Ovary (tissue), 10 donors: ENCODE measurements at places on chromosomes 1 and 21.

DNA sequence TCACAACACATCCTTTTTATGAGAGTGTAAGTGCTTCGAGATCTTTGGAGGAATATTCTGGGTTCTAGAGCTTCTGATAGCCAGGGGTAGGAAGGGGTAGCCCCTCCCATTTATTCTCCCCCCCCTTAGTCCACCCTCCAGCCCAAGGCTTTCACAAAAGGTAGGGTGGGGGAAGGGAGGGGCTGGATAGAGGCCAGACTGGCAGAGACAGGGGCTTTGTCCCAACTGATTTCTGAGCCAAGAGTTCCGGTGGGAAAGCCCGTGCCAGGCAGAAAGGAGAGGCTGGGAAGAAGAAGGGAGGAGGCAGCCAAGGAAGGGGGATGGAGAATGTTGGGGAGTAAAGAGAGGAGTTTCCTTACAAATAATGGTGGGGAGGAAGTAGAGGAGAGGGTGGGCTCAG lies 3.1 kb downstream of the BCAN start:
- DNase-seq: no peak

GRCh38 chr1:192512426-192513162 lies 63.0 kb upstream of the RGS1 start:
- DNase-seq: no peak

DNA sequence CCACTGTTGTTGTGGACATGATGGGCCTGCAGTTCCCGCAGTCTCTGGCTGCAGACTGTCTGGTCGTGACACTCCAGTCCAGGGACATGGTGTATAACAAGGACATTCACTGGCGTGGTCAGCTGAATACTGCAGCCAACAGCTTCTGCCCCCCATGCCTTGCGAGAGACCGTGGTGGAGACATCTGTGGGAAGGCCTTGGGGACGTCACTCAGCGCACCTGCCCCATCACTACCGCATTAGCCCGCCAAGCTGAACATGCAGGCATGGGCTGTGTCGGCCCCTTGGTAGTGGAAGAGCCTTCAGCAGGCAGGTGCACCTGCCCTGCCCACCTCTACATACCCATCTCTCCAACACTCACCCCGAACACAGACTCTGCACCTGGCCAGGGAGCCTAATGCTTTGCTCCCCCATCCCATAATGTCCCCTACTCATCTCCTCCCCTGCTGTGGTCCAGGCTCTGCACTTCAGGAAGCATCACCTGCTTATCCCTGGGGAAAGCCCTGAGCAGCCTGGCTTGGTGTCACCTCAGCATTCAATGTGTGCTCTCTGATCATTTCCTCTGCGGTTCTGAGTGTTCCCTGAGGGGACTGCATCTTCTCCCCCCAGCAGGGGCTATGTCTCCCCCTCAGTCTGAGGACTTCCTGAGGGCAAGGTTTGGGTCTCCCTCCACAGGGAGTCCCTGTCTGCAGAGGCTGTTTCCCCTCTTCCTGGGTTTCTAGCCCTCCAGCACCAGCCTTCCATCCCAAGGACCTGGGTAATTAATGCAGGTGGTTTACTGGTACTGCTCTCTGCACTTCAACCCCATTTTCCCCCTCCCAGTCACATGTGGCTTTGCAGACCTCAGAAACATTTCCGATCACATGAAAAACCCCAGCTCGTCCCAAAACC lies 3.2 kb downstream of the PGLYRP4 start:
- DNase-seq: no peak

GRCh38 chr1:185207980-185208602 lies 51.1 kb downstream of the SWT1 start:
- DNase-seq: no peak

DNA sequence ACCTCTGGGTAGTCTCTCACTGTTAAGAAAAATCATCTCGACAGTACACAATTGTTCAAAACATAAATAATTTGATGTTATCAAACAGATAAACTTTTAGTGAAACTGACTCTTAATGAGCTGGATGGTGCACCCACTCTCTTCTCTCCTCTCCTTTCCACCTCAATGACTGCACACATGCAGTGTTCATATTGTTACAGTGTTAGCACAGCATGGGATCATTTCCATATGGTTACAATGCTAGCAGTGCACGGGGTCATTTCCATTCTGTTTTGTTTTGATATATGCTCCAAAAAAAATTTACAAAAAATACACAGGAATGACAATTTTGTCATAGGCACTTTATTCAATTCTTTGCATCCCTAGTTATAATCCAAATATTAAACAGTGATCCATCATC lies 26.4 kb upstream of the RNF187 start:
- DNase-seq: no peak

DNA sequence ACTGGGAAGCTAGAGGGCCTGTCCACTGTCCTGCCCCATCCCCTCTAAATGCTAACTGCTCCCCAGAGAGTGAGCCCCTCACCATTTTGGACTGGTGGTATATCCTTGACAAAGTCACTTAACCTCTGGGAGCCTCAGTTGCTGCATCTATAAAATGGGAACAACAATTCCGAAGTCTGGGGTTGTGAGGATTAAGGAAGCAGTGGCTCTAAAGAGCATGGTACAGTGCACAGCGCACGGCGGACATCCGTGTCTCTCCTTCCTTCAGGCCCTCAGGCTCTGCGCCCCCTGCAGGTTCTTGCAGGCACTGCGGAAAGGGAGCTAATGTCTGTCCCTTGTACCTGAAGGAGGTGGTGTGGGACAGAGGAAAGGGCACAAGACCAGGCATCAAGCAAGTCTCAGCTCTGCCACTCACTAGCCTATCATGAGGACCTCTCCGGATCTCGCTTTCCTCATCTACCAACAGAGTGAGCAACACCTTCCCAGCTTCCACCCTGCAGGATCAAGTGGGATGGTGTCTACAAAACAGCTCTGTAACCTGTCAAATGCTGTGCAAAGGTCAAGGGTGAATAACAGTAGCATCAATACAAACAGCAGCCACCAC lies 20.1 kb downstream of the ECE1 start:
- no peak for DNase-seq

DNA sequence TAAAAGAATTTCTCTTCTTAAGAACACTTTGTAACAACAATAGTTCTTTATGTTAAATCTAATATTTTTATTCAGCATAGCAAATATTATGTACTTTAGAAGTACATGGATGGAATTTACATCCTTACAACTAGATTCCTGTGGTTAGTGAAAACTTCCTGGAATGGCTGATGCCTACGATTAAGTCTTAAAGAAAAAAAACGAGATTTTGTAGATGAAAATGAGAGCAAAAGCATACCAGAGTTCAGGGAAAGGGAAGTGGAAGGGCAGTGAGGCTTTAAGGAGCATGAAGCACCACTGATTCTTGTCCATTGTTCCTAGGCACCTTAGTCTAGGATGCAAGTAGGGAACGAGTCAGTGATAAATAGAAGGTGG lies 26.7 kb downstream of the CFH start:
- DNase-seq: no peak

DNA sequence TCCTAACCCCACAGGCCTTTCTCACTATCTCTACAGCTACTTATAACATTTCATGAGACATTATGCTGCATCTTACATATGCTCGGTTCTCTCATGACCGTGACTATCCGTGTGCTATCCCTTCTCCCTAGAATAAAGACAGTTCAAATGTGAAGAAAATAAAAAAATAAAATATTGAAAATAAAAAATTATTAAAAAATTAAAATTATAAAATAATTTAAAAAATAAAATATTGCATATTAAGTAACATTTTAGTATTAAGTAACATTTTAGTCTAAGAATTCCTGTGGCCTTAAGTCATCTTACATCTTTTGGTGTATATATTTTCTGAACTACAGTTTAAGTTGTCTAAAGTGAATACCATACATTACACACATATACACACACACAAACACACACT lies 415.5 kb downstream of the DPYD start:
- DNase-seq: no peak

GRCh38 chr1:67564193-67564592 lies 120.8 kb upstream of the GADD45A start:
- DNase-seq: no peak

- DNase-seq: no peak
These were observed 773 bp upstream of the DDX59 start for GRCh38 chr1:200670242-200671118.

- no peak for DNase-seq
These were observed 86.8 kb upstream of the PUM1 start for GRCh38 chr1:31152181-31152795.

DNA sequence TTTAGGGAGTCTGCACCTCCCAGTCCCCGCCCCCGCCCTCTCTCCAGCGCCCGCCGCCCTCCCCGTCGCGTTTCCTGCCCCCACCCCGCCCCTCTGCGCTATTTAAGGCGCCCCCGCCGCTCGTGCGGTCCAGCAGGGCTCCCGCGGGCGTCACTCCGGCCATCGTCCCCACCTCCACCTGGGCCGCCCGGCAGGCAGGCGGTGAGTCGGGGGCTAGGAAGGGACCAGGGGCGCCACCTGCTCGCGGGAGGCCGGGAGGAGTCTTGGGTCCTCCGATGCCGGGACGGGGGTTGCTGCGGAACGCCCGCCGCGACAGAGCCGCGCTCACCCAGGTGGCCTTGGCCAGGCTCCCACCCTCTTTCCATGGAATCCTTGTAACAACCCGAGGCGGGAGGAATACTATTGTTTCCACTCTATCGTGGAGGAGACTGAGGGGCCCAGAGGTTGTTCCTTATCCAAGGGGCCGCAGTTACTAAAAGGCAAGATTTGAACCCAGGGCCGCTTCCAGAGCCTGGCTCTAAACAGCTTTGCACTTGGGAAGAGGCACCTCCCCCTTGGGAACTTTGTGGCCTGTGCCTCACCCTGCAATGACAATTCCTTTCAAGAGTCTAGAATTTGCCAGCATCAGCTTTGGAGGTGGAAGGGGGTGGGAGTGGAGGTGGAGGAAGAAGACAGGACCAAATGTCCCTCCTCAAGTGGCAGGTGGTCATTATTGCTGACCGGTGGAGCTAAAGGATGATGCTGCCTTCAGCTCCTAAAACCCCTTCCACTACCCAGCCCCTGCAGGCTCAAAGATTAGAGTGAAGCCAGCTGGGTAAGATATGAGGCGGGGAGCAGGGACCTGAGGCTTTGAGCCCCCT lies at the start of gene GJA4:
TSS of gene GJA4 (plus strand) at position 132 of the 860 bp plus-strand sequence. CDS start 1,215 bp downstream, outside the sequence.
- no peak for DNase-seq

DNA sequence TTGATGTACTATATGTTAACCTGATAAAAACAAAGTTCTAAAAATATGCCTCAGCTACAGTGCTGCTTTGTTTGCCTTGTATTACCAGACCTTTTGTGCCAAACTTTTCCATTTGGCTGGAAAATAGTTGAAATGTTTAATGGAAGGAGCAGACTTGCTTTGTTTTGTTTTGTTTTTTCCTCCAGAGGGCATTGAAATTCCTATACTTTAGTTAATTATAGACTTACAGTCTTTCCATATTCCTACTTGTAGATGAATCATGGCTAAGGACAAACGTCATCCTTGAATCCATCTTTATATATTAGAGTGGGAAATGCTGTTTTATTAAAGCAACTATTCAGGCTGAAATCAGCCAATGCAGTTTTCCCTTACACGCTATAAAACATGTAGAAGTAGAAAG lies 6.7 kb downstream of the CAP1 start:
- DNase-seq: no peak

GRCh38 chr21:45150638-45151131 lies 76.3 kb downstream of the ADARB1 start:
- DNase-seq: no peak

DNA sequence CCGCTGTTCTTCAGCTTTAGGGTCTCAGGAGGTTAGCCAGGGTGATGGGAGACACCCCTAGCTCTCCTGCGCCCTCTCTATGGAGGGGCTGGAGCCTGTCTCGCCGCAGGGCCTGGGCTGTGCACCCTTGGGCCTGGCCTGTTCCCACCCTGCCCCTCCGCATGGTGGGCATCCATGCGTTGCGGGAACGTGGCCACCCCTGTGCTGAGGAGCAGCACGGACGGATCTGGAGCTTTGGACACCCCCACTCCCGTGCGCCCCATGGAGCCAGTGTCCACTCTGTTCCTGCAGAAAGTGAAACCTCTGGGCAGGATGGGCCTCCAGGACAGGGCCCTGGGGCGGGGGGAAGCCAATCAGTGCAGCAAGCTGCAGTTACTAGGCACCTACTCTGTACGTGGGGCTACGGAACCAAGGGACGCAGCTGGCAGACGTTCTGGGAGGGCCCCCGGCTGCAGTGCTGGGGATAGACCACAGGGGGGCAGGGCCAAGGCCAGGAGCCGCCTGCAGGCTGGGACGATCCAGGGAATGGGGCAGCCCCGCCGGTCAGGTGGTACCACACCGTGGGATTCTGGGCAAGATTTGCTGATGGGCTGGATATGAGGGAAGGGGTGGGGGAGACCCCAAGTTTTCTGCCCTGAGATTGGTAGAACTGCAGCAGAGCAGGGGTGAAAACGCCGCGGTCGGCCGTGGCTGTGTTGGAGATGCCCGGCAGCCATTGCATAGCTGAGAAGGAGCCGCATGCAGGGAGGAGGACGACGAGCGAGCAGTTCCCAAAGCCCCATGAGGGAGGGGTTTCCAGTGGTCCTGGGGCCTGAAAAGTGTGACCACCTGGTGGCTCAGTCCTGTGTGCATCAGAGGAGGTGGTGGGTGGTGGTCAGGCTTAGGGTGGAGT lies 43.3 kb downstream of the TP73 start:
- DNase-seq: peak; percentile 40

DNA sequence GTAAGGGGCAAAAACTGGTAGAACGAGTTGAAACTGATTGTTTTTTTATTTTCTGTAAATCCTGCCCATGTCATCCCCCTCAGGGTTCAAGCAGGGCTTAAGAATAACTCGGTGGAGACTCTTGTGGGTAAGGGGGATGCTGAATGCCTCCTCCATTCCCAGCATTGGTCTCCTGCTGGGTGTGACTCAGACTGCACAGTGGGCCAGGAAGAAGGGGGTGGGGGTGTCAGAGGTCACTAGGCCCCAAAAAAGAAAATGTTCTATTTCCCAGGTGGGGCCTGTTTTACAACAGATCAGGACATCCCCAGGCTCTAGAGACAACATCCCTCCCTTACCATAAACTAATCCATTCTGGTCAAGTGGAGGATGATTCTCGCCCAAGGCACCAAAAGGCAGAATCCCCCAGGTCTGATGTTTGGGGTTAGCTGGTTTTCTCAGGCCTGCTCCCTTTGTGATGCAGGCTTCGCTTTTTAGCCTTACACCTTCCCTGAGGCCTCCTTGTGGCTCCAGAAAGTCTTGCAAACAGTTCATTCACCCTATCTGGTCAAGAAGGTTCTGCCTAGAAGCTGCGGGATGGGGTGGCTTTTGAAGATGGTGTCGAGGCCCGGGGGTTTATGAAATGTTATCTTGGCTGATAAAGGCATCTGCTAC lies 10.7 kb upstream of the GRHL3 start:
- no peak for DNase-seq
